ENCODE measurements at places on chromosomes 4 and X.

- DNase-seq, result no peak
These were observed 7.7 kb upstream of the GABRE start for GRCh38 chrX:151982222-151982621.

GRCh38 chr4:82559735-82560120 is 2.1 kb downstream of the TMEM150C start:
- no peak for DNase-seq

- DNase-seq, result no peak
These were observed 21.2 kb downstream of the TRAM1L1 start for GRCh38 chr4:117063961-117064696.

DNA sequence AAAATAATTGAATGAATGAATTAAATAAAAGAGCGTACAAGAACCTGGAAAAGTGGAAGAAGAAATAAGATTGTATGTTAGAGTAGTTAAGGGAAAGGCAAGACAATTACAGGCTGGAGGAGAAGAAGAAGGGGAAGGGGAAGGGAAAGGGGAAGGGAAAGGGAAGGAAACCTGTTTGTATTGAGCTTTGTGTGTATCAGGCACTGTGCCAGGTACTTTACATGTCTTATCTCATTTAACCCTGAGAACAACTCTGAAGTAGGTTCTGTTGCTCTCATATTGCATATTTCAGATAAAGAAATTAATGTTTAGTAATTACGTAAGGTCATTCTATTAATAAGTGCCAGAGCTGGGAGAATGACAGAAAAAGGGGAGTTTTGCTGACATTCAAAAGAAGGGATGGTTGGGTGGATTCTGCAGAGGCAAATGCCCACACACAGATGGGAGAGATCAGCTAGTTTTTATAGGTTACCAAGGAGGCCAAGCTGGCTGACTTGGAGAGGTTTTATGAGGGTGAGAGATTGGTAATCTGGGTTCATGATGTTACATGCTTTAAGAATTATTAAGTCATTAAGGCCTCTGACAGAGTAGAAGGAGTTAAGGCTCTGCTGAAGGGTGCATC is 92.3 kb upstream of the LCORL start:
- DNase-seq, result no peak

DNA sequence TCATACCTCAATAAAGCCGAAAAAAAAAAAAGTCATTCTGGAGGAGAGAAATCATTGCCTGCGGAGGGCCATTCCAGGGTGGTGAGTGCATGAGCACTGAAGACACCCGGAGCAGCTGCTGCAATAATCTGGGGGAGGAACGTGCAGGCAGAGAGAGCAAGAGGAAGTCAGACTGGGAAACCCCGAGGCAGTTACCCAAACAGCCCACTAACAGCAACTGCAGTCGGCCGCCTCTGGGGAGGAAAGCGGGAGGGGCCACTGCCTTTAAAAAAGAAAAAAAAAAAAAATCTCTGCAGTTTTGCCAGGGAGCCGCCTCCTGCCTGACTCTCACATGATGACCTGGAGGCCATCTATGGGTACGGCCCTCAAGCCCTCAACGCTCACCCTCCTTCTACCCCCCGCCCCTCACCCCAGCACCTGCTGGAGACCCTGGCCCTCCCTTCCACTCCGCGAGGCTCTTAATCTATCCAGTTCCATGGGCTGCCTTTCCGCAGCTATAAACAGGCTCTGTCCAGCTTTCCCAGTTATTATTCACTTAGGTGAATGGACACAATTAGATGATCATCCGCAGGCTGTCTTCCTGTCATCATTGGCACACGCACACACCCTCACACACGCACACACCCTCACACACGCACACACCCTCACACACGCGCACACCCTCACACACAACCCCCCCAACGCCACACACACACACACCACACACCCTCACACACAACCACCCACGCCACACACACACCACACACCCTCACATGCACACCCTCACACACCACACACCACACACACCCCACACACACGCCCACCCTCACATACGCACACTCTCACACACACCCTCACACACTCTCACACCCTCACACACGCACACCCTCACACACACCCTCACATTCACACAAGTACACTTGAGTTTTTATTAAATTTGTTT is 3.4 kb upstream of the AVPR2 start:
- no peak for DNase-seq

DNA sequence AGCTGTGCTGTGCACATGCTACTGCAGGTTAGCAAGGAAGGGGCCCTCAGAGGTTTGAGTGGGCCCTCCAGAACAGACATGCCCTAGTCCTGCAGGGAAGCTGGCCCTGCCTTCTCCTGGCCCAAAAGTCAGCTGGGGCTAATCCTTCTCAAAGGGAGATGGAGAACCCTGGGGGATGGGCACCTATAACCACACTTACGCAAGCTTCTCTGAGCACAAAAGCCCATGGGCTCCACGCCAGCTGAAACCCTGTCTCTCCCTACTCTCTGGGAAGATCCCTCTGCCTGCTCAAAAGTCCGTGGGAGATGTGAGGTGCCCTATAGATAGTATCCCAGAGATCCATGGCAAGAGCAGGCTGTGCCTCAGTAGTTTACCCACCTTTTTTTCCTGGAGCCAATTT is 58.9 kb upstream of the DKK2 start:
- DNase-seq, result no peak

- no peak for DNase-seq
These were observed 237.3 kb upstream of the STS start for GRCh38 chrX:6910218-6910617.

- no peak for DNase-seq
These were observed 65.7 kb upstream of the NDST3 start for GRCh38 chr4:117968606-117969005.

GRCh38 chr4:153039542-153040185 is 103.5 kb downstream of the FHDC1 start:
- no peak for DNase-seq

DNA sequence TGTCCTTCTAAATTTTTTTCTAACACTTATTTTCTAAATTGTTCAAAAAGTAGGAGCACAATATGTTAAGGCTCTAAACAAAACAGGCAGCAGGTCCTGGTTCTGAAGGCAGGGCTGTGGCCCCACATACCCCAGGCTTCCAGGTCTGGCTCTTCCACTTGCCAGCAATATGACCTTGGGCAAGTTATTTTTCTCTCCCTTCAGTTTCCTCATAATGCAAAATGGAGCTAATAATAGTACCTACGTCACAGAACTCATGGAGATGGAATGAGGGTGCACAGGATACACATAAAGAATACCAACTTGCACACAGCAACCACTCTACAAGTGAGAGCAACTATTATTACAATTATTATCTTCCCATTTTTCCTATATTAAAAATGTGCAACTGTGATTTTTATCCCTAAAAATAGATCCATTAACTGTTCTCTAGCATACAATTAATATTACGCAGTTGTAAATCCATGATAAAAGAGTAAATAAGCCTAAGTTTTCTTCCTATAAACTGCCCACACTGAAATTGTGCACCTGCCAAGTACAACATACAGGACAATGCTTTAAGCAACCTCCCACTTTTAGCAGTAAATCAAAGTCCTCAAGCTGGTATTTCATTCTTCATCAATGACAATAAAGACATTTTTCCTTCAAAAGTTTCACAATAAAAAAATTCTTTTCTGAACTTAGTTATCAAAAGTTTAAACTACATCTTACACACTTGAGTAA is 27.0 kb downstream of the OTUD4 start:
- DNase-seq, result no peak
